ENCODE measurements at places on chromosomes 13 and 19. TPM values are rescaled to one million over a fixed set of nuclear protein-coding genes. Genes with fewer than 3 reads are reported as not detected.
A peak's percentile ranks its signal among the peaks of the same experiment; 100 is the strongest.

The ZNF823 gene
- total RNA-seq: 7.2 TPM

GRCh38 chr13:80454245-80454644 is 113.3 kb upstream of the SPRY2 start:
- no peak overlapping the region for H3K4me3 ChIP-seq
- H3K27me3 ChIP-seq: no peaks in the 10 kb centered on the region
- no peaks in the 10 kb centered on the region for H3K4me1 ChIP-seq
- no peaks in the 10 kb centered on the region for H3K36me3 ChIP-seq

DNA sequence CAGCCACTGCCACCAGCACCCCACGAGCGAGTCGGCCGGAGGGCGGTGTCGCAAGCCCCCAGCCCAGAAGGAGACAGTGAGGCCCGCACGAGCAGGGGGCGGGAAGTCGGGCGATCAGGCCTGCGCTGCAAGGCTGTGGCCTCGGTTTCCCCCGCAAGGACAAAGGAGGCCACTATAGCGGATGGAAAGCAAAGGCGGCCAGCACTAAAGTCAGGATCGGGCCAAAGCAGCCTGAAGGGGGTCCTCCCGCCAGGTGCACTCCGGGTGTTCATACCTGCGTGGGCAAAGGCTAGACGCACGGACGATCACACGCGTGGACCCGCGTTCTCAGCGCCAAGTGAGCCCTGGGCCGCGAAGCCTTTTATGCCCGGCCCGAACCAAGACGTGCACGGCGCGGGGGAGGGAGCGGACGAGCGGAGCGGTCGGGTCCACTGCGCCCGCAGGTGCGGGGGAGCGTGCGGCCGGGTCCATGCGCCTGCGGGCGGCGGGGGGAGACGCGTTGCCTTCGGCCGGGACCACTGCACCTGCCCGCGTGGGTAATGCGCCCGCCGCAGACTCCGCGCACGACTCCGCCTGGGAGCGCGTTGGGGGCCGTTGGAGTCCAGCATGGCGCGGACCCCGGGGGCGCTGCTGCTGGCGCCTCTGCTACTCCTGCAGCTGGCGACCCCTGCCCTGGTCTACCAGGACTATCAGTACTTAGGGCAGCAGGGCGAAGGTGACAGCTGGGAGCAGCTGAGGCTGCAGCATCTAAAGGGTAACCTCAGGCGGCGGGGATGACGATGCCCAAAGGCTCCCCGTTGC is at the start of the genes PRDX2 and THSD8:
TSS of gene PRDX2 (minus strand) at position 335 of the 801 bp plus-strand sequence. CDS start 539 bp downstream, outside the sequence.
TSS of gene THSD8 (plus strand) at position 604 of the 801 bp plus-strand sequence. CDS start at position 607, 3 bp downstream.
- H3K27me3 ChIP-seq: no peaks in the 10 kb centered on the region
- no peaks in the 10 kb centered on the region for H3K36me3 ChIP-seq
- peak within 1 kb of the TSS; percentile 83 for H3K4me3 ChIP-seq
- H3K27ac ChIP-seq: no peak within 1 kb of the TSS
- no peaks in the 10 kb centered on the region for H3K4me1 ChIP-seq

GRCh38 chr13:39684531-39685137 is 29.2 kb downstream of the COG6 start:
- H3K4me3 ChIP-seq: no peak overlapping the region
- peaks cover 26% of the 10 kb centered on the region for H3K36me3 ChIP-seq
- H3K4me1 ChIP-seq: 0 out of 2 replicates have a peak, but pooled peaks cover 6% of the 10 kb centered on the region
- no peaks in the 10 kb centered on the region for H3K27me3 ChIP-seq

GRCh38 chr19:1855040-1855827 is 7.0 kb upstream of the REXO1 start:
- no peaks in the 10 kb centered on the region for H3K27me3 ChIP-seq
- H3K4me3 ChIP-seq: peak overlapping the region; percentile 66
- peaks cover 39% of the 10 kb centered on the region for H3K4me1 ChIP-seq

All from GM23248 (cell line).